Pancreas (tissue), 10 donors: ENCODE measurements at places on chromosomes 3 and 15. TPM values are rescaled to one million over a fixed set of nuclear protein-coding genes. Genes with fewer than 3 reads are reported as not detected.

- no peak for DNase-seq
Observed at GRCh38 chr15:38668898-38669391, 104.3 kb upstream of the RASGRP1 start.

DNA sequence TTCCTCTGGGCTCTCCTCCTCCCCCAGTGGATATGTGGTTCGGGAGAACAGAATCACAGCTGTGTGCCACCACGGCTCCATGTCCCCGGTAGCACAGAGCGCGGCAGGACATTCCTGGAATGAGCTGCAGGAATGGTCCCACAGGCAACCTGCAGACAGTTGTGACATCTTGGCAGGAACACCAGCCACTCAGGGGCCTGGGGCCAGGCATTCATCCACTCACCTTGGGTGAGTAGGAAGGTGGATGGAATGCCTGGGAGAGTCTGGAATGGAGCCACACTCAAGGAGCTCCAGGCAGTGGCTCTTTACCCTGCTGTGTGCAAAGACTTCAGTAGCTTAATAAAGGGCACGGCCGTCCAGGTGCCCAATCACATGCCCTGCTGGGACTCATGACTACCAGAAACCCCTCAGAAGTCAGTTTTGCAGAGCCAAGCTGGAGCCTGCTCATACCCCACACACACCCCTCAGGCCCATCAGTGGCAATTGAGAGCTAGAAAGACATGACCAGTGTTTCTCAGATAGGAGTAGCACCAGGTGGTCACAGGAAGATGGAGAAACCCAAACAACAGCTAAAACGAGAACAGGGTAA is 117.3 kb upstream of the PRR20G start:
- DNase-seq = no peak

- DNase-seq = no peak
Observed at GRCh38 chr3:141414800-141415462, 46.6 kb downstream of the ZBTB38 start.

GRCh38 chr3:11635680-11636393 is 7.9 kb downstream of the VGLL4 start:
- no peak for DNase-seq

DNA sequence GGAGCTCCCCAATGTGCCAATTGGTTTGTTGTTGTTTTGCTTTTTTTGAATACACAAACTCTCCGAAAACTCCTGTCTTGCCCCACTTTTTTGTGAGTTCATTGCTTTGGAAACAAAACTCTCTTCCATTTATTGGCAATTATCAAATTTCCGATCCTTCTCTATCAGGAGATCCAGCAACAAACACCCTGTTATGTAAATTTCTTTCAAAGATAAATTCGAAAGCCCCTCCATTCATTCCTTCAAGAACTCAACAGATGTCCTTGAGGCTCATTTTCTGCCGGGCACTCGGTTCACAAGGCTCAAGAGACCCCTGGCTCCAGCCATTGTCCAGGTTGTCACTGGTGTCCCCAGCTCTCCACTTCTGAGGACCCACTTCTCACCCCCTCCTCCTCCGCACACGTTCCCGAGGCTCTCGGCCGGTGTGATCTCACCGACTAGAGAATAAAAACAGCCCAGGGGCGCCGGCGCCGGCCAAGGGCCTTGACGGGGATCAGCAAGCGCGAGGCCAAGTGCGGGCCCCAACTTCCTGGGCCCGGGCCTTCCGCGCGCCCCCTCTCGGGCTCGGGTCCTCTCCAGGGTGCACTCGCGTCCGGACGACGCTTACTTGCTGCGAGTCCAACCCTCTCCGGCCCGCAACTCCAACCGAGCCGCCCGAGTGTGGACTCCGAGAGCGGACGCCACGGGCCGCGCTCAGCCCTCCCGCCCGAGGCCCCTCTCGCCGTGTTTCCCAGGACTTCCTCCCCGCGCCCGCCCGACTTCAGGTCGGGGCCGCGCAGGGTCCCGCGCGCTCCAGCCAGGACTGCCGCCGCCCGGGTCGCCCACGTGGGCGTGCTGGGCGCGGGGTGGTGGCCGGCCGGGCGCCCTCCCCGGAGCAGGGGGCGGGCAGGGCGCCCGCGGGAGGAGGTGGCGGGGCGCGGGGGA is 533 bp upstream of the SMAD3 start:
- peak; percentile 89 for DNase-seq

DNA sequence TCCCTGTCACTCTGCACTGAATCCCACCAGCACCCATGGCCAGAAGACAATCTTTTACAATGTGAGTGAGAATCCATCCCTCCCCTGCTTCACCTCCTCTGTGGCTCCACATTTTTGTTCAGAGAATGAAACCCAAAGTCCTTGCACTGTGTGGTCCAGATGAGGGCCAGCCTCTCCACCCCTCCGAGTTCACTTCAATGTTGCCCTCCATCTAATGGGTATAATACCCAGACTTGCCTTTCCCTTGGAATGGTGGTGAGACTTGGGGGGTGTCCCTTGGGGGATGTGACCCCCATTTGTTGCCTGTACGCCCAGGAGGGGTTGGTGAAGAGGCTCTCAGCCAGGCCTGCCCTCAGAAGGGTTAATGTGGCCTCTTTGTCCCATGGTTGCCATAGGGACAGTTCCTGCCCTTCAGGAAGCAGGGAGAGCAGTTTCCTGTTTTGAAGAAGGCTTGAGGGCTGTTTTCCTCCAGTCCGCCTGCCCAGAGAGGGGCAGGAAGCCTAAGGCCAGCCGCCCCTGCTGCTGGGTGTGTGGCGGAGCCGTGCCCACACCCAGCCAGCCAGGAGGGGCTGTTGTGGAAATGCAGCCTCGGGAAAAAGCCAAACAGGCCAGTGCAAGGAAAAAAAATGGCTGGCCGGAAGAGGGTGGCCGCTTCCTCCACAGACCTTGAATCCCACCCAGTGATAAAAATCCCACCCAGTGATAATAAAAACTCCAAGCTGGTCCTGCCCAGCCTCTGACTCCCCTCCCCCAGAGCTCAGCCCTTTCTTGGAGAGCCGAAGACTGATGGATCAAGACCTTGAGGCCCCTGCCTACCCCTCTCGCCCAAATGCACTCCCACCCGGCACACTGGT is 14.6 kb upstream of the FGD5 start:
- no peak for DNase-seq

- DNase-seq = no peak
Observed at GRCh38 chr3:112489674-112490479, 9.4 kb downstream of the BTLA start.

DNA sequence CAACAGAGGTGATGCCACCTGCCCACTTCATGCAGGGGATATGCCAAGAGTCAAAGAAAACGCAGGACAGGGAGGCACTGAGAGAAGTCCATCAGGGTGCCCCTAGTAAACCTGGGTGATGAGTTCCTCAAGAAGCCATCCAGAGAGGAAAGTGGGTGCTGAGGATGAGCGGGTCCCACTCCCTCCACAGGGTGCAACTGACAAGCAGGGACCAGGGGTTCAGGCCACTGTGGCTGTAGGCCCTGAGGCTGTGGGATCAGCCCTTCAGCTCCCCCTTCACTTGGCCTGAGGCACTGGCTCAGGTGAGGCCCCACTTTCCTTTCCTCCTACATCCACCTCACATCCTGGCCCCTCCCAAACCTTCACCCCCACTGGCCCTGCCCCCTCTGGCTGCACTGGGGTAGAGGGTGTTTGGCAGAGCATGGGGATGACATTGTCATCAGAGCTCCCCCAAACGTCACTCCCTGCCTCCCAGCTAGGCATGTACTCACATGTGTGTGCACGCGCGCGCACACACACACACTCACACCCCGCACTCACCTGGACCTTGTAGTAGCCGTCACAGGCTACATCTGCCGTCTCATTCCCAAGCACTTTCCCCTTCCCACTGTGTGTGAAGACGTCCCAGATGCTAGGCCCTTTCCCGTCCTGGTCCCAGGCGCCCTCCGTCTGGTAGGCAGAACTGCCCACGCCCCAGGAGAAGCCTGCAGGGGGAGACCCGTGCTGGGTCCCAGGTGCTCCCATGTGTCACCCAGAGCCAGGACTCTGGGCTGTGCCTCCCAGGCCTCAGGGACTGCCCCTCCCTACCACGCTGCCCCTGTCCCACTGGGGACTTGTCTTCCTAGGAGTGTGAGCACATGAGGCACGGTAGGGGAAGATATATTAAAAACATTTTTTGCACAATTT is 1.4 kb downstream of the LCTL start:
- no peak for DNase-seq

DNA sequence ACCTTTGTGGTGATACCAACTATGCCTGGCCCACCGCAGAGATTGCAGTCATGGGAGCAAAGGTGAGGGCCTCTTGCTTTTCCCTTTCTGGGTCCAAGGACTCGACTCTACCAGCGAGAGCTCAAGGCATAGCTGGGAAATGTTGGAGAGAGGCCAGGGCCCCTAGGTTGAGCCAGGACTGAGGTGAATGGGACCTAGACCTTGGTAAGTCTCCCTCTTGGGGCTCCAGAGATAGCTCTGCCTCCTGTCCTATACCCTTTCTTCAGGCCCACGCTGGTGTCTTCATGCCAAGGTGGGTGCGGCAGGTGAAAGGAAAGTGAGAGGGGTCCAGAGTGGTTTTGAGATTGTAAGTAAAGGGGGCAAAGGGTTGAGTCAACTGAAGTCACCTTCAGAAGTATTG is 77.5 kb downstream of the PCCB start:
- no peak for DNase-seq

DNA sequence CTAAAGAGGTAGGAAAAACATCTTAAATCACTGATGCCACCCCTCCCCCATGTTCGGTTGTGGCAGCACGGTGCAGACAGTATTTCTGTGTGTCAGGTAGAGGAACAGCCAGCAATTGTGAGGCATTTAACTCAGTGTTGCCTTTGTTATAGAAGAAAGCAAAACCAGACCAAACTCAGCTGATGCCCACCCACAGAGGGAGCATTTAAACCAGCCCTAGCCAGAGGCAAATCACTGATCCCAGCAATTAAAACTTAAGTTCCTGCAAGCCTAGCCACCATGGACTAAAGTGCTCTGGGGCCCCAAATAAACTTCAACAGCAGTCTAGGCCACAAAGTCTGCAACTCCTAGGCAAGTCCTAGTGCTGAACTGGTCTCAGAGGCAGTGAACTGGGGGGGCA is 94.5 kb downstream of the CFAP20DC start:
- DNase-seq = no peak

- DNase-seq = peak; percentile 49
Observed at GRCh38 chr3:129054605-129055104, 5.9 kb upstream of the GP9 start.

DNA sequence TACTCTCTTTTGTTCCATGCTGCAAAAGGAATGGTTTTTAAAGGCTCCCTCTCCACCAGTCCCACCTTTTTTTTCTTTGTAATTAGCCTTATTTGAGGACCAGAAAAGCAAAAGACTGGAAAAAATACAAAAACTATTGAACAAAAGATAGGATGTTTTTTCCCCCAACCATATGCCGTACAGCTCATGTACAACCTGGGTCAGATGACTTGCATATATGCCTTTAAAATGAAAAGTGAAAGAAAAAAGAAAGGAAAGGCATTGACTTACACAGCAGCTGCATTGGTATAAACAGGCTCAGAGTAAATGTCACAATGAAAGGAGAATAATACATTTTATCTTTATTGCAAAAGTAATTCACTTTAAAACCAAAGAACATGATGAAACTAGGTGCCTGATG is 69.5 kb upstream of the CMC1 start:
- no peak for DNase-seq

DNA sequence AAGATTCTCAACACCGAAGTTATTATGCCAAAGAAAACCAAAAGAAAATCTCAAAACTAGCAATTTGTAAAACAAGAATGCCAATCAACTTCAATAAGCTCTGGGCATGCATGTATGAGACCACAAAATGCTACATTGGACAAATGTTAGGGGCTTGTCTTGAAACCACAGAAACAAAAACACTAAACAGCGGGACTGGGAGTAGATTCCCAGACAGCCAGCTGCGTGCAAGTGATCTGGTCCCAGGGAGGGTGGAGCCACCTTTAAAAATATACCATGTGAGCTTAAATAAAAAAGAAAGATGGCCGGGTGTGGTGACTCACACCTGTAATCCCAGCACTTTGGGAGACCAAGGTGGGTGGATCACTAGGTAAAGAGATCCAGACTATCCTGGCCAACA is 163.6 kb upstream of the PRICKLE2 start:
- DNase-seq = no peak

GRCh38 chr3:15268033-15268631 is 62.1 kb downstream of the CAPN7 start:
- DNase-seq = peak; percentile 81

DNA sequence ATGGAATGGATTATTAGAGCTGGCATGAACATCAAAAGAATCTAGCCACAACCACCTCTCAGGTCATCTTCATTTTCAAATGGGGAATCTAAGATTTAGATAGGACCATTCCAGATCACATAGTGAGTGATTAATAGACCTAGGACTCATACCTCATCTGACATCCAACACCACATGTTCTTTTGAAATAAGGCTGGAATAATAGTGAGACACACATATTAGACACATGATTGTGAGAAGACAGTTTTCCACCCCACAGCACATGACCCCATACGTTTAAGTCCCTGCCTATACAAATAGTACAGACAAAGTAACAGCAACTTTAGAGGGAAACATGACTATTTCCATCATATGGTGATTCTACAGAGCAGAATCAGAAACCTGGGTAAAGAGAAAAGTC is 344.7 kb upstream of the TPRG1 start:
- DNase-seq = no peak

- DNase-seq = no peak
Observed at GRCh38 chr15:101309436-101310160, 14.6 kb upstream of the SNRPA1 start.

DNA sequence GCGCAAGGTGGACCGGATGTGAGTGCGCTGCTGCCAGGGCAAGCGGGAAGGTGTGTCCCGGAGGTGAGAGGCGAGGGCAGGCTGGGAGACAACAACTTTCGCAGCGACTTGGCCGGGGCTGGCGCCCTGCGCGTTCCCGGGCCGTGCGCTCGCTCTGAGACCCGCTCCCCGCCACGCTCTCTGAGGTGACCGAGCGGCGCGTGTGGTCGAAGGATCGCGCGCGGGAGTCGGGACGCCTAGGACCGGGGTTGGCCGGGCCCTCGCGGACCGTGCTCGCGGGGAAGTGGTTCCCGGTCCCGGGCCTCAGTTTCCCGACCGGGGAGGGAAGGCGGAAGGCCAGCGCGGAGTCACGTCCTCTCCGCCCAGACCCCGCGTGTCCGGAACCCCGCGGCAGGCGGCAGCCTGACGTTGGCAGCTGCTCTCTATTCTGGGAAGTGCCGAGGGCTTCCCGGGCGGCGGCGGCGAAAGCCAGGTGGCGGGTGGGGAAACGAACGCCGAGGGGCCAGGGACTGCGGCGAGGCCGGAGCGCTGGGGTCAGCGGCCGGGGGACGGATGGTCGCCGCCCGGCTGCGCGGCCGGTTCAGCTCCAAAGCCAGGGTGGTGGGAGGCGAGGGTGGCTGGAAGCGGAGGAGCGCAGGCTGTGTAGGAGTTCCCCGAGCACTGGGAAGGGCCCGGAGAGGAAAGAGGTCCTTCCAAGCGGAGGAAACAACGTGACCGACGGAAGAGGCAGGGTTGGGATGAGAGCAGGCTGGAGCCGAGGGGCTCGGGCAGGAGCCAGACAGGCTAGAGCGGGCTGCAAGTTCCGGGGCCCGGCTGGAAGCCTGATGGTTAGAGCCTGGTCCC is 1.0 kb upstream of the IGF2BP2 start:
- DNase-seq = peak; percentile 52

- DNase-seq = no peak
Observed at GRCh38 chr15:28060005-28060404, 39.1 kb downstream of the OCA2 start.

- no peak for DNase-seq
Observed at GRCh38 chr3:124084022-124084881, 92.3 kb upstream of the ROPN1 start.

Gene GMPPB
- total RNA-seq = 38.8 TPM

Gene RAB6B
- 9.2 TPM for total RNA-seq

Gene IFT122
- total RNA-seq = 24.2 TPM

Gene RHOV
- 10.9 TPM for total RNA-seq

Gene PLA2G4E
- not detected for total RNA-seq
